ENCODE measurements at places on chromosomes 1 and 21.

DNA sequence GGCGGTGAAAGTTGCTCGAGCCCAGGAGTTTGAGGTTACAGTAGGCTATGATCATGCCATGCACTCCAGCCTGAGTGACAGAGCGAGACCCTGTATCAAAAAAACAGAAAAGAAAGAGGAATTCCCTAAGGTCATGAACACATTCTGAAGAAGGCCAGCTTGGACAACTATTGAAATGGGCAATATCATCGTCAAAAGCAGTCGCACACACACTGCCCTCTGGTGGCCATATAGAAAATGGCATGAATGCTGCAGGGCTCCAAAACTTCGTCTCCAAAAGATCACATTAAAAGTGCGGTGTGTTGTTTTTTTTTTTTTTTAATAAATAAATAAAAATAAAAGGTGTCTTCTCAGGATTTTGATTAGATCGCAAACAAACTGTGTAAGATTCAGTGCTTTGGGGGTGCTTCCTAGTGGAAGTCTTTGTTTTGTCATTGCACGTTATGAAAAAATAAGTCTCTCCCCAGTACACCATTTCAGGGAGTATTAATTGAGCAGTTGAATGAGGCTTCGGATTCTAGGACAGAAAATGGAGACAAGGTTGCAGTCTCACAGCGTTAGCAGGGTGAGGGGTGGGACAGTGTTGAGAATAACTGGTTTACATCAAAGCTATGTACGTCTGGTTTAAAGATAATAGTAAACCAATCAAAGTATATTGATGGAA, 87.5 kb upstream of the FMN2 start:
- DNase-seq = no peak

DNA sequence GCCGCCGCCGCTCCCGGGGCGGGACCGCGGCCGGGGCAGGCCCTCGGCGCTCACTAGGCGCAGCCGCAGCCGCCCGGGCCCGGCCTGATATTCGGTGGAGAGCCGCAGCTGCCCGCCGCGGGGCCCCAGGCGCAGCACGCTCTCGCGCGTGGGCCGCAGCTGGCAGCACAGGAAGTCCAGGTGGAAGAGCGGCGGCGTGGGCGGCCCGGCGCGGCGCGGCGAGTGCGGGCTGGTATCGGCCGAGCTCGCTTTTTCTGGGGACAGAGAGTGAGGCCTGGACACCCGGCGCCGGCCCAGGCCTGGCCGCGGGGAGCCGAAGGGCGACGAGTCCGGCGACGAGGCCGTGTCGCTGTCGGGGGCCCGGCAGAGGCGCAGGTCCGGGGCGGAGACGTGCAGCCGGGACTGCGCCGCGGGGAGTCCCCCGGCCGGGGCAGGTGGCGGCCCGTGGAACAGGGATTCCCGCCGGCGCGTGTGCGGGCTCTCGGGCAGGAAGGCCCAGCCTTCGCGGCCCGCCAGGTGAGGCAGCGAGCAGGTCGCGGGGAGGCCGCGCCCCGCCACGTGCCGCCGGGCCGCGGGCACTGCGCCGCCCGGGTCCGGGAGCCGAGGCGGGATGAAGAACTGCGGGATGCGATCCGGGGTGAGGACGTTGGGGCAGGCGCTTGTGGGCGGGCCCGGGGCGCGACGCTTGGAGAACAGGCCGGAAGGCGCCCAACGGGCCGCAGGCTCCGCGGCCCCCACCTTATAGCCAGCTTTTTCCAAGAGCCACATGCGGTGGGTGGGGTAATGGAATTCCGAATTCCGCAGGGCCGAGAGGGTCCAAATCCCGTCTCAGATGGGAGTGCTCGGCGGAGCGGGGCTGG, 1.2 kb downstream of the C2CD4D start:
- peak; percentile 40 for DNase-seq

DNA sequence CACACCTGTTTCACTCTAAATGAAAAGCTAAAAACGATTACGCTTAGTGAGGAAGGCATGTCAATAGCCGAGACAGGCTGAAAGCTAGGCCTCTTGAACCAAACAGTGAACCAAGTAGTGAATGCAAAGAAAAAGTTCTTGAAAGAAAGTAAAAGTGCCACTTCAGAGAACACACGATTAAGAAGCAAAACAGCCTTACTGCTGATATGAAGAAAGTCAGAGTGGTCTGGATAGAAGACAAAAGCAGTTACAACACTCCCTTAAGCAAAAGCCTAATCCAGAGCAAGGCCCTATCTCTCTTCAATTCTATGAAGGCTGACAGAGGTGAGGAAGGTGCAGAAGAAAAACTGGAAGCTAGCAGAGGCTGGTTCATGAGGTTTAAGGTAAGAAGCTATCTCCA, 130.7 kb downstream of the SIPA1L2 start:
- no peak for DNase-seq

GRCh38 chr1:78091215-78091813, 45.5 kb downstream of the GIPC2 start:
- DNase-seq = no peak

GRCh38 chr21:20026543-20026942, 971.7 kb upstream of the NCAM2 start:
- DNase-seq = no peak

GRCh38 chr1:68979891-68980290, 483.0 kb upstream of the DEPDC1 start:
- DNase-seq = no peak

- DNase-seq = no peak
These were observed 81.7 kb upstream of the VANGL1 start for GRCh38 chr1:115560027-115560426.

- DNase-seq = no peak
These were observed 4.6 kb downstream of the MTARC1 start for GRCh38 chr1:220791285-220791684.

- DNase-seq = no peak
These were observed 76.9 kb upstream of the GFI1 start for GRCh38 chr1:92563457-92564216.

DNA sequence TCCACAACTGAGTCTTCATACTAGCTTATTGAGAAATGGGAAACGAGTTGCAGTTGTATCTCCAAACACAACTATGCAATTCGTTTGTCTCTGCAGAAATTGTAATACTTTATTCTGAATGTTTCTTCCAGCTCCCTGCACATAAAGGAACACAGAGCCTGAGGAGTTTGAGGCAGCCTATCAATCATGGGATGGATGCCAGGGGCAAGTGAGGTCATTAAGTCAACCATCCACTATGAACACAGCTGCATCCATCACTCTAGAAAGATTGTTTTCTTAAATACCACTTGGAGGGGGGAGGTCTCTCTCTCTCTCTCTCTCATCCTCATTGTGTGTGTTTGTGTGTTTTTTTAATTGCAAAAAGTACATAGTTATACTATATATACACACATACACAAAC, 2.9 kb upstream of the PSMB2 start:
- DNase-seq = no peak

GRCh38 chr1:216306830-216307229, 116.4 kb downstream of the USH2A start:
- no peak for DNase-seq

- DNase-seq = no peak
These were observed 371.8 kb downstream of the HHAT start for GRCh38 chr1:210700511-210700910.

DNA sequence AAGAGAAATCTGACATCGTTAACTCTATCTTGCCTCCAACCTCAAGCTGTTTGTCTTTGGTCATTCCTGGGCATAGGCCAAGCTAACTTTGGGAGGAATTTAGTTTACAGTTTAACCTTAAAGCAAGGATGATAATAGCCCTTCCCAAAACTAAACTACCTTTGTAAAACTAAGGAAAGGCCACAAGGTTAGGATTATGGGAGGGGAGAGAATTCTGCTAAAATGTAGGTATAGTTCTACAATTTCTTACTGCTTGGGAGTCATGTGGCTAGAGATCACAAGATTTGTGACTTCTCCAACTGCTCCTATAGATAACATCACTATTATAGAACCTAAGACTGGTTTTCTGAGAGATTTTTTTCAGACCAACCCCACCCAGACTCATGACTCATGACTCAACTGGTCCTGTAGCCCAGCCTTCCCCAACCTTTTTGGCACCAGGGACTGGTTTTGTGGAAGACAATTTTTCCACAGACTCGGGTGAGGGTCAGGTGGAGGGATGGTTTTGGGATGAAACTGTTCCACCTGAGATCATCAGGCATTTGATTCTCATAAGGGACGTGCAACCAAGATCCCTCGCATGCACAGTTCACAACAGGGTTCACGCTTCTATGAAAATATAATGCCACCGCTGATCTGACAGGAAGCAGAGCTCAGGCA, 70.7 kb upstream of the MUTYH start:
- no peak for DNase-seq
